ENCODE measurements at places on chromosomes 7 and 10.

DNA sequence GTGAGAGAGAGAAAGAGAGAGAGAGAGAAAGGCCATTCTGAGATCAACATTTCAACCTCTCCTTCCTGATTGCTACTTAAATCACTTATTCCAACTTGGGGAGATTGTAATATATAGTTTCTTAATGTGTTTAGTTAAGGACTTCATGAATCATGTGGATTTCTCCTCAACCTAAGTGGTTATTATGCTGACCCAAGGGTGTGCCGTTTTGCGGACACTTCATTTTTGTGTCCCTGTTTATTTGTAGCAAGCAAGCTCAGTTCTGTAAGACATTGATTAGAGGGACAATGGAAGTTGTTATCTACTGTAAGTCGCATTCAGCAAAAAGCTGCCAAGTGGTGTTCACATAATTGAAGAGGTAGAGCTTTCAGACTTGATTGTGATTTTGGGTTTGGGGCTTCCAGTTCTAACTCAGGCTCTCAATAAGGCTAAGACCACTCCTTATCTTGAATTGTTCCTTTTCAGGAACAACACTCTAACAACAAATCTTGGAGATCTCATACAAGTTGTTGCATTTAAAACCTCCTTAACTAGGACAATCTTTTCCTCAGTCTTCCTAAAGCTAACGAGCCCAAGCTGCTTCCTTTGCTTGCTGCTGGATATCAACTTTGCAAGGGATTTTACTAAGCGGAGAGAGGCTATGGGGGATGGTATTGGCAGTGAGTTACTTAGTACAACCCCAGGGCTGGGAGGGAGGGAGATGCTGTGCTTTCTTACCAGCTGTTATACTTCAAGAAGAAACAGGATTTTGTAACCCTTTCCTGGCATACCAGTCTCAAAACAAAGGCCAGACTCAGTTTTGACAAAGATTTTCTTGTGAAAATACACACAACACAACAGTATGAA lies 19.8 kb upstream of the COL1A2 start:
- no peak for DNase-seq

DNA sequence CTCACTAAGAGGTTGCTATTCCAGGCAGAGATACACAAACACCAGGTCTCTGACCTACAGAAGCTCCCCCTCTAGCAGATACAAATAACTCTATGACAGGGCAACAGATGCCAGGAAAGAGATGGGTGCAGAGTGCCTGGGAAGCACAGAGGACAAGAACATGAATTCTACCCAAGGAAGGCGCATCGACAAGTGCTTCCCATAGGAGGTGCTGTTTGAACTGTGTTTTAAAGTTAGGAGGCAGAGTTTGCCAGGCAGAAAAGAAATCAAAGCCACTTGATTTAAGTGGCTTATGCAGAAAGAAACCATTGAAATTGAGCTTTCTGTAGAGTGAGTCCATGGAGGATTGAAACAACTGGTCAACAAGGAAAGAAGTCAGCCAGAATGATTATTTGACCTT lies 35.3 kb upstream of the EGR2 start:
- DNase-seq = no peak

- DNase-seq = no peak
Measured at GRCh38 chr7:19133886-19134285, 11.3 kb downstream of the FERD3L start.

DNA sequence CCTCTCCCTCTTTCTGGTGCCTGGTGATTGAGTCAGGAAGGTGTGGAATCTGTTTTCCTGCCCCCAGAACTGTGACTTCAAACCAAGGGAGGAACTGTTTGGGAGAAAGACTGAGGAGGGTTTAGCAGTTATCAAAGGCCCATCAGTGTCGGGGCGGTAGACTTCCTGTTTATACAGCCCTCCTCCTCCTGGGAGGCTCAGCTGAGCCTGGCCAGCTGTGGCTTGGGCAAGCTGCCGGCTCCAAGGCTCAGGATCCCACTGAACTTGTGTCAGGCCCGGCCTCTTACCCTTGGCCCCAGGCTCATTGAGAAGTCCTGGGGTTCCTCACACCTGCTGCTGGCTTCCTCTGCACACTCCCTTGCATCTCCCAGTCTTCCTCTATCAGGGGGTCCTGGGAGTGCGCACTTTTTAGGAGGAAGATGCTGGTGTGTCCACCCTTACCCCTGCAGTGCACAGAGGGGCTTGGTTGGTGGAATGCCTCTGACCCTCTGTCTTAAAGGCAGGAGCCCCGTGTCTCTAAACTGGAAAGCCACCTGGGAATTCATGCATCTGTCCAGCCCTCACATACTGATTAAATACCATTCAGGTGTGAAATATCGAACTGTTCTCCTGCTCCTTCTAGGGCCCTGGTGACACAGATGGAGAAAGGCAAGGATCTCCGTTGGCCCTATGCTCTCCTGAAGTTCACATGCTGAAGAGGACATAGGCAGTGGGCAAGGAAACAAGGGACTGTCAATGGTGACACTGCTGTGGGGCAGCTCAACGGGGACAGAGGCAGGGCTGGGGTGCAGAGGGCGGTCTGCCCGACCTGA lies 32.4 kb downstream of the CXCL12 start:
- DNase-seq = no peak

GRCh38 chr7:135365721-135366120 lies 132.1 kb downstream of the STRA8 start:
- DNase-seq = no peak

GRCh38 chr7:73941836-73942551 lies 81.0 kb downstream of the TMEM270 start:
- no peak for DNase-seq

DNA sequence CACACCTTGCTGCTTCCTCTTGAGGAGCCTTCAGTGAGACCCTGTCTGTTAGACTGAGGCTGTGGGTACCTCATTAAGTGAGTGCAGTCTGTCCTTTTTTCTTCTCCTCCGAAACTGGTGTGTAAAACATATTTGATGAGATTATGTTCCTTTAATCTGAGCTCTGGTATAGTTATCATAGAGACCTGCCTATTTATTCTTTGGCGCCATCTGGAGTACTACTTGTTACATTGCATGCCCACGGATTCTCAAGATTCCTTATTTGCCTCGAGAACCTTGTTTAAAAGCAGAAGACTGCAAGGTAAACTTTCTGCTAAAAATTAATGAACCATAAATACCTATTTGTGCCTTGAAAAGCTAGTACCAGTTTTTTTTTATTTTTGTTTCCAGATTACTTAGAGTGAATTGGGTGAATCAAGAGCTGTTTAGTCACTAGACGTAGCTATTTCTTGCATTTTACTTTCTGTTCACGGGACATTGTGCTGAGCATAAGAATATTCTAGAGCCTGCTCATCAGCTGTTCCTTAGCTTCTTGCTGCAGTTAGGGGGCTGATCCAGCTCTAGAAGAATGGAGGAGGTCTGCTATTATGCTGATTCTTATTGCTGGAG lies 16.9 kb upstream of the STMP1 start:
- no peak for DNase-seq

All from stimulated activated effector memory CD8-positive, alpha-beta T cell treated with anti-CD3 and anti-CD28 coated beads, Interleukin-12 subunit alpha, Interleukin-12 subunit beta, amount 100 ng/mL, for 72 hours (primary cell).